ENCODE measurements at places on chromosomes 6 and 20. TPM values are rescaled to one million over a fixed set of nuclear protein-coding genes. Genes with fewer than 3 reads are reported as not detected.

GRCh38 chr6:55131616-55132015 lies 42.7 kb upstream of the HCRTR2 start:
- H3K27ac ChIP-seq, result no peak overlapping the region
- no peaks in the 10 kb centered on the region for H3K27me3 ChIP-seq
- no peaks in the 10 kb centered on the region for H3K4me1 ChIP-seq

- H3K27ac ChIP-seq, result no peak overlapping the region
- peaks cover 10% of the 10 kb centered on the region for H3K4me1 ChIP-seq
- H3K36me3 ChIP-seq, result no peaks in the 10 kb centered on the region
- H3K4me3 ChIP-seq, result no peak overlapping the region
- H3K27me3 ChIP-seq, result peaks cover 3% of the 10 kb centered on the region
Measured at GRCh38 chr6:152098683-152099082, 291.2 kb downstream of the ESR1 start.

DNA sequence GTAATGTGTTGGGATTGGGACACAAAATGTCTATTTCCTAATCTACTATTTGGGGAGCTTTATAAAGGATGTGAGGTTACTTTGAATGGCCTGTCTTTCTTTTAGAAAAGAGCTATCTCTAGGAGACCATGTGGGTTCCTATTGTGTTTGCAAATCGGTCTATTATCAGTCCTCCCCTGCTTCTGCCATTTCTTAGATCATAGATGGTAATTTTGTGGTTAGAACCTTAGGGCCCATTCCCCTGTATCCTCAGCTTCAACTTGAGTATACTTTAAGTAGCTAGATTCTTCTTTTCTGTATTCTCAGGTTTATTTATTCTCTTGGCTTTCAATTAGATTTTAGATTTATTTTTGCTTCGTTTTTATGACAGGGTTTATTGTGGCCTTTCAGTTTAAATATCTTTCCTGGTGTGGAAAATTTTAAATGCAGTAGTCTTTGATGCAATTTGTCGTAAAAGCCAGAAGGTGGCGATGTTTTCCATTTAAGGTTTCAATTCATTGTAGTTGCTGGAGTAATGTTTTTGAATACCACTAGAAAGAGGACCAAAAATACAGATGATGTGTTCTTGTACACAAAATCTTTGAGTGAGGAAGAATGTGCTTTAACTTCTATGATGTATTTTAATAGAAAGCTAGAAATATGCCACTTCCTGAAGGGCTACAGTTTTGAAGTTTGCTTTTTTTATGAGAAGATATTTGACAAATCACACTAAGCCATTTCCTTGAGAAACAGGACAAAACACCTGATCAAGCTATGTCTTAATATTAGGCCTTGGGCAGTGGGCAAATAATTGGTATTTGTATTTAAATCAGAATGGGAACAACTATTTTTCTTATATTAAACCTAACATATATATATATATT lies 20.3 kb downstream of the TBPL1 start:
- H3K36me3 ChIP-seq, result no peaks in the 10 kb centered on the region
- H3K27ac ChIP-seq, result peak overlapping the region; percentile 20
- DNase-seq, result no peak
- H3K4me3 ChIP-seq, result no peak overlapping the region
- peaks cover 3% of the 10 kb centered on the region for H3K4me1 ChIP-seq
- no peaks in the 10 kb centered on the region for H3K27me3 ChIP-seq

DNA sequence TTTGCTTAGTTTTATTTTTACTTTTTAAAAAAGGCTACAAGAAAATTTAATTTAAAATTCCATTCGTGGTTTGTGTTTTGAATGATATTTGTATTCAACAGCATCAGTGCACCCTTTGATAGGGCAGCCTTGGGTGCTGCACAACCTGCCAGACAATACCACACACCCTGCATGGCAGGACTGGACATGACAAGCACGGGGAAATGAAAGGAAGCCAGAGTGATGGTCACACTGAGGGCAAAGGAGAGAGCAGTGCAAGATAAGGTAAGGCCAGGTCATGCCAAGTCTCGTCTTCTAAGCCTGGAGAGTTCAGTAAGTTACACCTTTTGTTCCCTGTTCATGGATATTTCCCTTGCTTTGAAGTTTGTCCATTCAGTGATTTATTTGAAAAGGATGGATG lies 103.0 kb downstream of the ALDH8A1 start:
- no peak overlapping the region for H3K4me3 ChIP-seq
- no peaks in the 10 kb centered on the region for H3K4me1 ChIP-seq
- DNase-seq, result no peak
- no peak overlapping the region for H3K27ac ChIP-seq
- no peaks in the 10 kb centered on the region for H3K36me3 ChIP-seq

GRCh38 chr6:20876036-20876435 lies 341.8 kb downstream of the CDKAL1 start:
- H3K4me3 ChIP-seq, result no peak overlapping the region
- H3K27me3 ChIP-seq, result no peaks in the 10 kb centered on the region
- no peak for DNase-seq
- H3K27ac ChIP-seq, result no peak overlapping the region
- H3K36me3 ChIP-seq, result no peaks in the 10 kb centered on the region
- H3K4me1 ChIP-seq, result peaks cover 27% of the 10 kb centered on the region

GRCh38 chr20:47493175-47493962 lies 8.3 kb upstream of the NCOA3 start:
- H3K27me3 ChIP-seq, result peaks cover 2% of the 10 kb centered on the region
- H3K4me3 ChIP-seq, result no peak overlapping the region
- H3K27ac ChIP-seq, result no peak overlapping the region
- H3K36me3 ChIP-seq, result no peaks in the 10 kb centered on the region
- peaks cover 4% of the 10 kb centered on the region for H3K4me1 ChIP-seq

DNA sequence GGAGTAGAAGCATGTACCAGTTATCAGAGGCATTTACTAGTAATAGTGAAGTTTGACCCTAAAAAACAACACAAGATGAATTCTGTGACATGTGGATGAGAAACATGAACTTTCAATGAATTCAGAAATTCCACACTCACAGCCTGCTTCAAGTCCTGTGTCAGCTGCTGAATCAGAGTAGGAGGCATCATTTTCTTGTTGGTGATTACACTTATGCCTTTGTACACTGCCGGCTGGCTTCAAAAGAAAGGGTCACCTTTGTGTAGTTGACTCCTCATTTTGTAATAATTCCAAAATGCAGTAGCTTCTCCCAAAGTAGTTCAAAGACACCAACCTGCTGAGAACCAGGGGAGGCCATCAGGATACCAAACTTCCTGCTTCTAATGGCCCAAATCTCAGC lies 165.5 kb downstream of the BACH2 start:
- H3K4me3 ChIP-seq, result no peak overlapping the region
- H3K27me3 ChIP-seq, result peaks cover 3% of the 10 kb centered on the region
- no peaks in the 10 kb centered on the region for H3K36me3 ChIP-seq
- peaks cover 22% of the 10 kb centered on the region for H3K4me1 ChIP-seq
- DNase-seq, result no peak

DNA sequence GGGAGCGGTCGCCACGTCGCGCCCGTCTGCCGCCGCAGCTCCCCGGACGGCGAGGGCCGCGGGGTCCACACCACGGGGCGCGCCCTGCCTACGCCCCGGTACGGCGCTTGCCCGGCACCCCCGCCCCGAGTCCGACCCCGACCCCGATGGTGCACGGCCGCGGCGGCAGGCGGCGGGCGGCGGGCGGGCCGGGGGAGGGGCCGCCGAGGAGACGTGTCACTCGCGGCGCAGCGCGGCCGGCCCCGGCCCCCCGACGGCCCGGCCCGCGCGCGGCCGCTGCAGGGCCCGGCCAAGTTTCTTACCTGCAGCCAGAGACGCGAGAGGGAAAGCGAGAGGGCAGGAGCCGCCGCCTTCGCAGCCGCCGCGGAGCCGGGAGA lies 328 bp downstream of the RRBP1 start:
- no peak overlapping the region for H3K27ac ChIP-seq
- peaks cover 16% of the 10 kb centered on the region for H3K27me3 ChIP-seq
- H3K36me3 ChIP-seq, result peaks cover 14% of the 10 kb centered on the region
- no peak for DNase-seq
- H3K4me1 ChIP-seq, result peaks cover 20% of the 10 kb centered on the region
- H3K4me3 ChIP-seq, result no peak overlapping the region

DNA sequence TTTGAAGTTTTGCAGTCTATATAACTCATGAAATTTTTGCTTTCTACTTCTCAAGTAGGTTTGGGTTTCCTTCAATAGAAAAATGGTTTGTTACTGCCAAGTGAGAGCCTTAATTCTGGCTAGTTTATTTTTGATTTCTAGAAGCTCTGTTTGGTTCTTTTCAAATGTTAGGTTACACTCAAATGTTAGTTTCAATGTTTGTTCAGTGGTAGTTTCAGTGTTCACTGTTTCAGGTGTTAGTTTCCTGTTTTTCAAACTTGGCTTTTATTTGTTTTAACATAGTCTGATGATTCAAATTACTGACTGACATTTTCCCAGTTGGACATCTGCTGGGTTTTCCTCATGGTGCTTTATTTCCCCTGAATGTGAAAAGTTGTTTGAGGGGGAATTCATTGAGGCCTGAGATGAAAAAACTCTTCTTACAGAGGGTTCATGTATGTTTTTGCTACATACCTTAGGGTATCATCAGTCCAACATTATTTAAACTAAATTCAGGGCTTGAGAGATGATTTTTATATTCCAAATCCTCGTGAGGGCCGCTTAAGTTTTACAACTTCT lies 189.0 kb downstream of the JARID2 start:
- peak overlapping the region; percentile 28 for H3K27ac ChIP-seq
- H3K4me3 ChIP-seq, result no peak overlapping the region
- H3K4me1 ChIP-seq, result peaks cover 77% of the 10 kb centered on the region
- H3K27me3 ChIP-seq, result peaks cover 8% of the 10 kb centered on the region
- DNase-seq, result no peak

GRCh38 chr20:10578607-10579006 lies 95.2 kb downstream of the JAG1 start:
- no peak overlapping the region for H3K4me3 ChIP-seq
- peaks cover 6% of the 10 kb centered on the region for H3K4me1 ChIP-seq

DNA sequence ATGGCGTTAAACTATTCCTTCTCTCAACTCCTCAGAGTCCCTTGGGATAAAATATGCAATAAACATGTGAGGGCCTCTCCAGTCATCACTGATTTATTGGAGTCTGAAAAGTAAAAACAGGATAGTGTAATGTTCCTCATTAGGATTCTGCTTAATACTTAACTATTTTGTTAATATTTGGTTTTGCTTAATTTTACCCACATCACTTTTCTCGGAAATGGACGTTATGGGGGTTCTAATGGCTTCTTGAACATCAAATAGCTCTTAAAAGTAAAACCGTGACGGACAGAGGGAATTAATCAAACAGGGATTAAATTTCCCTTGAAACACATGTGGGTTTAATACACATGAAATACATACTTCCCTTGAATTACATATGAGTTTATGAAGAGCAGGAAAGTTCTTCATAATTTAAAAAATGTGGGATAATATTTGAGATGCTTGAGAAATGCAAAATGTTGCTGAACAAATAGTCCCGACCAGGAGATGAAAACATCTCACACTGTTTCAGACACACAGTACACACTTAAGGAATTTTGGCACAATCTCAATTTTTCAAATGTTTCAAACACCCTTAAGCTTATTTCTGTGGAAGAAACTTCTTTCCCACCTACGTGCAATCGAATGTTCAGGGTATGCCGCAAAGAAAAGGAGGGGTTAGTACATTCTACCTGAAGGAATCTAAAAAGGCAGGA lies 38.4 kb upstream of the EIF2S2 start:
- H3K27me3 ChIP-seq, result no peaks in the 10 kb centered on the region
- no peak overlapping the region for H3K4me3 ChIP-seq
- peaks cover 4% of the 10 kb centered on the region for H3K36me3 ChIP-seq
- DNase-seq, result no peak

GRCh38 chr20:14667226-14667625 lies 329.8 kb upstream of the FLRT3 start:
- H3K27me3 ChIP-seq, result no peaks in the 10 kb centered on the region
- no peak overlapping the region for H3K4me3 ChIP-seq
- H3K27ac ChIP-seq, result no peak overlapping the region
- H3K4me1 ChIP-seq, result no peaks in the 10 kb centered on the region
- H3K36me3 ChIP-seq, result no peaks in the 10 kb centered on the region

DNA sequence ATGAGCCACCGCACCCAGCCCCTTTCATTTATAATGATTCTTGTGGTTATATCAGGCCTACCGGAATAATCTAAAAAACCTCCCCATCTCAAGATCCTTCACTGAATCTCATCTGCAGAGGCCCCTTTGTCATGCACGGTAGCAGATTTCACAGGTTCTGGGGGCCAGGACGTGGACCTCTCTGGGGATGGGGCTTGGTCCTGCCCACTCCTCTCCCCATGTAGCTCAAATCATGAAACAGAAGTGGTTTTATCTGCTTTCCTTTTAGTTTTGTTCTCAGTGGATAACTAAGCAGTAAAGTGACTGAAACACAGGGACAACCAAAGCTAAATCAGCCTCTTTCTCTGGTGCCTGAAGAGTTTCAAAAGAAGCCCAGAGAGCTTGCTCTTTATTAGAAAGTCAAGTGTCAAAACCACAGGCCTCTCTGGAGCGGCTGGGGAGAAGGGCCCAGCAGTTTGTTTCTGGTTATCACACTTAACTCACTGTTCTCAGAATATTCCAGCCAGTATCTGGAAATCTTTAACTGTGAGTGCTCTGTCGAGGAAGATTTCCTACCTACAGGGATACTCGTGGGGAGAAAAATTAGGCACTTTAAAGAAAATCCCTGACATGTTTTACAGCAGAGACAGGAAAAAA lies 60.6 kb upstream of the FAM184A start:
- peaks cover 2% of the 10 kb centered on the region for H3K27me3 ChIP-seq

- H3K27ac ChIP-seq, result no peak overlapping the region
Measured at GRCh38 chr6:70673054-70673453, 5.4 kb downstream of the SMAP1 start.

DNA sequence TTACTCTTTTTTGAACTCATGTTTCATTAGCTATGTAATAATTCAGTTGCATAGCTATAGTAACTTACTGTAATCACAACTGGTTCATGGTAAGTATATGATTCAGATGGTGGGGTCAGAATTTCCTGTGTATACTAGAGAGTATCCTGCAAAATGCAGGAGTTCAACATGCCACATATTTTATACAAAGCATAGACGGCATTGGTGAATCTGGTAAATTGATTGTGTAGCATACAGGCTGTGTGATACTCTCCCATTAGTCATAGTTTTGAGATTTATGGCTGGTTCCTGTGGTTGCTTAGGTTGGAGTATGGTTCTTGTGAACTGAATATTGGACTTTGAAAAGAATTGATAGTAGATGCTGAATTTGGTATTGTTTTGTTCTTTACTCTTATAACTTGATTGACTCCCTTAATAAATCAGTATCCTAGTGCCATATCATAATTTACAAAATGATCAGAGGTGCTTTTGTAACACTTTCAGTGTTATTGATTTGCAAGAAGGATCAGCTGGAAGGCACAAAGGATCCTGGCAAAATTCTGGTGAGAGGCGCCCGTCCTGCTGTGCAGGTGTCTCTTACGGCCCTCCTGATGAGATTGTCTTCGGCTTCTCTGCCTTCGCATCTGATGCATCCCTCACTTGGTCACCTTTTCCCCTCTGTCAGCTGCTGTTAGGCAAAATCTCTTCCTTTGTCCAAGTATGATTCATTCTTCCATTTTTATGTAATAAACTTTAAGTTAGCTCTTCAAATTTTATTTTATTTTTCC lies 22.6 kb downstream of the SNX9 start:
- peaks cover 63% of the 10 kb centered on the region for H3K4me1 ChIP-seq
- no peak overlapping the region for H3K27ac ChIP-seq
- H3K27me3 ChIP-seq, result peaks cover 6% of the 10 kb centered on the region
- no peak overlapping the region for H3K4me3 ChIP-seq
- peaks cover 10% of the 10 kb centered on the region for H3K36me3 ChIP-seq

GRCh38 chr6:11684901-11685480 lies 93.6 kb downstream of the ADTRP start:
- peaks cover 3% of the 10 kb centered on the region for H3K36me3 ChIP-seq
- H3K27me3 ChIP-seq, result no peaks in the 10 kb centered on the region
- no peak for DNase-seq
- H3K4me1 ChIP-seq, result no peaks in the 10 kb centered on the region

Gene LST1
- total RNA-seq, result 1.7 TPM

Gene PRL
- total RNA-seq, result not detected

Gene BNIP5
- total RNA-seq, result not detected

Gene PDE10A
- total RNA-seq, result 11.5 TPM

Gene NKAIN2
- total RNA-seq, result 9.5 TPM

Gene TRIM15
- total RNA-seq, result not detected

Gene CHD6
- 71.8 TPM for total RNA-seq

Gene DCBLD1
- total RNA-seq, result 203 TPM

Gene SIRPD
- not detected for total RNA-seq
